ENCODE measurements at places on chromosomes 2 and 18.

- no peak for DNase-seq
Measured at GRCh38 chr2:6755456-6755855, 110.3 kb downstream of the CMPK2 start.

- no peak for DNase-seq
Measured at GRCh38 chr2:153115141-153115540, 363.4 kb downstream of the RPRM start.

- DNase-seq: no peak
Measured at GRCh38 chr2:45905632-45905958, 254.1 kb downstream of the PRKCE start.

- no peak for DNase-seq
Measured at GRCh38 chr2:202040079-202040844, 6.6 kb downstream of the FZD7 start.

DNA sequence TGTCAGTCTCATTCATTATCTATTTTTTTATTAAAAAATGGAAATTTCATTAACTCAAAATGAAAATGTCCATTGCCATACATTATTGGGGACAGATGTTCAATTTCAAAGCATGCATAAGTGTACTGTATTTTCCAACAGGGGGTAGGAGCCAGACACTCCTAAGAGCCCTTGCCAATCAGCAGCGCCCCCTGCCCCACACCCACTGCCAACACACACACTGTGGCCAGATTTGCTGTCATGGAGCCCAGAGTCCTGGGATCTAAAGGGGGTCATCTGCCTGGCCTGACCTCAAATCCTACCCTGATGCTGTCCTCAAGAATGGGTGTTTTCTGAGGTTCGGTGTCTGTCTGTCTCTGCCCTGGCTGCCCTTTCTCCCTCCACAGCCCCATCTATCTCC lies 162.2 kb upstream of the TWIST2 start:
- no peak for DNase-seq

- DNase-seq: no peak
Measured at GRCh38 chr2:105129722-105130232, 91.9 kb downstream of the MRPS9 start.

DNA sequence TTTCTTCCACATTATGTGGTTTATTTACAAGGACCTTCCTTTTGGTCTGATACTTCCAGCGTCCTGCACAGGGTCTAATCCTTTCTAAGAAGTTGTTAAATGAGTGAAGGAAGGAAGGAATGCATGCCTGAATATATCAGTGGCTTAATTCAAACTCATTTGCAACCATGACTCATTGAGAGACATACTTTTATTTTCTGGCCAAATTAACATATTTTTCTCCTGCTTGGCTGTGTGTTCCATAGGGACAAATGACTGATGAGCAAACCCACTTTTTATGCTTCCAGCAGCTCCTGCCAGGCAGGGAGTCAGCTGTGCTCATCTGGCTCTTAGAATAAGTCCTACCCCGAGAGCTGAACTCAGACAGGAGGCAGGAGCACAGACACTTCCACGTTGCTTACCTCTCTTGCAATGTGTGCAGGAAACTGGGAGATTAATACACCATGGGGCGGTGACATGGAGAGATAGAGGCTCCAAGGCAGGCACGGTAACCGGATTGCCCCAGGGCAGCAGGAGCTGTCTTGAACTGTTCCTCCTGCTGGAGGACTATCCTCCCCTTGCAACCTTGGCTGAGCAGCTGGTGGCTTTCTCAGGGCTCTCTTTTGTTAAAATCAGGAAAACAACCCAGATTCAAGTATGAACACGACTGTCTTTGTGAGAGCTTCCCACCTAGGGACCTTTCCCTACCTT lies 667.5 kb upstream of the HS6ST1 start:
- DNase-seq: no peak

DNA sequence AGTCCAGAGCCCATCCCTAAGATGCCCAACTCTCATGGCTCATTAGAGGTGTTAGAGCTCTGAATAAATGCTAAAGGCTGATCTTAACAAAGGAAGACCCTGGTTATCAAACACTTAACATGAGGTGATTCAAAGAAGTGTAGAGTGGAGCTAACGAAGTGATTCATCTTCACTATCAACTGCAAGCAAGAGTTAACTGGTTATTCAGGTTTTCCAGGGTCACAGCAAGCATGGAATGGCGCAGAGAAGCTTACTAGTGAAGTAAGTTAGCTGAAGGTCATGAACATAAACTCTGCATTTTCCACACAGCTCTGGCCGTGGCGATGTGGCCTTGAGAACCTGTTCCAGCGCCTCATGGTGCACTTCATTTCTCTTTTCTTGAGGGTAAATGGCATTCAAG lies 17.0 kb downstream of the RND3 start:
- no peak for DNase-seq

DNA sequence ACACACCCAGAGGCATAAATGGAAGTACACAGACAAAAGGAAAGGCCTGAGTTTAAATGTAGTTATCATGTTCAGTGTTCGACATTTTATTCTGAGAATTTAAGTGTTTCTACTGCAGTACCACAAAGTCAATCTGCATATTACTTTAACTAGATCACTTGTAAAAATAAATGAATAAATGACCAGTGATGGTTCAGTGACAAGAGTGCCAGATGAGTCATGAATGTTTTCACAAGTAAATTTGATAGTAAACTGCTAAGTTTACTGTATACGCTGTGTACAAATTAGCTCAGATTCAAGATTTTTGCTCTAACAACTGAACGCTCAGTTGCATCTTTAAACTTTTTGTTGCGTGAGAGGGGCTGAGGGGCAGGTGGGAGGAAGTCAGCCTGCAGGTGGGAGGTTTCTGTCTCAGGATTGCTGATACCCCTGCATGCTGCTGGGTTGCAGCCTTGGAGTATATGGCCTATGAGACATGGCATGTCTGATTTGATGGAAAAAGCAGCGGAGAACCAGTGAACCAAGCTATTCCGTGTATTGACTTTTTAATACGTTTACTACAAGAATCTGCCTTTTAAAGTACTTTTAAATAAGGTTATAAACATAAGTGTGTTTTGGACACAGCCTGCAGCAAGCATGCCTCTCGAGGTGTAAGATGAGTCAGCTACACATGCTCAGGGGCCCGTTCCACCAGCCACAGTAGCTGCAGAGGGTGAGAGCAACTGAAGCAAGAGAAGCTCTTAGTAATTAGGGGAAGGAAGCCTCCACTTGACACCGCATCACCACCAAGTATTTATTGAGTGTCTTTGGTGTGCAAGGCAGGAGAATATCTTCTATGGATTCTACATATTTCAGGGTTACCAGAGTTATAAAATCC lies 245.1 kb downstream of the NEDD4L start:
- DNase-seq: no peak

DNA sequence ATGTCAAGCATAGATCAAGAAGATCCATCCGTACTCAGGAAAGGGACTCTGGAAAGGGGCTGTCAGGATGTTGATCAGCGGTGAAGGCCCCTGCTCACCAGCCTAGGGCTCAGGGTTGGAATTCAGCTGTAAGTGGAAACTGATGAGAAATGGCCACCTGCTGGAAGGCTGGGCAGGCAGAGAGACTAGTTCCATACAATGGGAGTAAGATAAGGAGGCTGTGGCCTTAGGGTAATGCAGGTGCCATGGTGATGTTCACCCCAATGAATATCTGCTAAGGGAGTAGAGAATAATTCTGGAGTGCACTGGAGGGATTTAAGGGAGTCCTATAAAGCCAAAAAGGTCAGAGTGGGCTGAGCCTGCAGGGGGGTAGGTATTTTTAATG lies 256.6 kb downstream of the CYRIA start:
- no peak for DNase-seq

- no peak for DNase-seq
Measured at GRCh38 chr2:201404699-201405280, 46.5 kb downstream of the TRAK2 start.

DNA sequence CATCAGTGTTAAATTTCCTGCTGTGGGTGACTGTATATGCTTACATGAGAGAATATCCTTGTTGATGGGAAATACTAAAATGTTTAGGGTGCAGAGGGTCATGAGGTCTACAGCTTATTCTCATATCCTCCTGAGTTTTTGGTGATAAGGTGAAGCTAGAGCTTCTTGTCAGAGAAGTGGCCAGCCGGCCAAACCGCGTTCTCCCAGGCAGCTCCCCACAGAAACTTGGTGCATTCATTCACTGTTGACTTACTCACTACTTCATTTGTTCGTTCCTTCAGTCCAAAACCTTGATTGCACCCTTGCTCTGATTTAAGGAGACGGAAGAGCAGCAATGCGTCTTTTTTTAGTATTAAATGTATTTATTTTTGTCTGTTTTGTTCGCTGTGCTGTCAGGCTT lies 8.7 kb downstream of the SNED1 start:
- DNase-seq: no peak

DNA sequence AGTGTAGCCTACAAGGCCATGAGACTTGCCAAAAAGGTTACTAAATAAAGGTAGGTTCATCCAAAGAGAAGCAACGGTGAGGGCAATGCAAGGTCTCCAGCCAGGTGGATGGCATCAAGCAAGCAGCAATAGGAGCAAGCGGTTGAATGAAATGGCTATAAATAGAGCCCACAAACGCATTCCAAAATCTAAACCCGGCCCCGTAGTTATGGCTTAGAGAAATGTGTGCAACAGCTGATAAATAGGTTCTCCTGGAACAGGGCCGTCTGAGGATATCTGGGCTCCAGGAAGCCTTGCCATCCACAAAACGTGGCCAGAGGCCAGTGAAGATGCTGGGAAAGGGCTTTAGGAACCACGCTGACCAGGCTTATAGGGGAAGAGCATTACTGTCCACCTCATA lies 146.1 kb upstream of the PID1 start:
- no peak for DNase-seq

DNA sequence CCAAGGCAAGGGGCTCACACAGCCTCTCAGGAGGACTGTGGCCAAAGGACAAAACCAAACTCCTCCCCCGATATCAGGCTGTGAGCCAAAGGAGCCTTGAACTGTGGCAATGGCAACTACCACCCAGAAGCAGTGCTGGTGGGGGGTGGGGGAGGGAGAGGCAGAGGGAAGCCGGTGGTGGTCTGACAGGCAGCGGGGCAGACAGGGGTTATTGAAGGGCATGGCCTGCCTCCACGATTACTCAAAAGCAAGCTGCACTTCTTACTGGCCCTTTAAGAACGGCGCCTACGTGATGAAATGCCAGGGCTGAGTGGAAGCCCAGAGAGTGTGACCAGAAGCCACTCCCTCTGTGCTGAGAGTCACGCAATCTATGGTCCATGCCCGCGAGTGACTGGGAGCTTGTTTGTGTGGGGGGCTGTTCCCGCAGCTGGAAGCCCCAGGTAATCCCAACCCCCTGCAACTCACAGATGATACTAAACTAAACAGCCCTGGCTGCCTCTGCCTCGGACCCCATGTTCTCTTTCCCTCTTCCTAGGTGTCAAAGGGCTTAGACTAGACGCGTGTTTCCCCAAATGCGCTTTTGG lies 128.2 kb upstream of the CXCR4 start:
- DNase-seq: no peak

GRCh38 chr18:49169037-49169521 lies 218.3 kb upstream of the SMAD7 start:
- no peak for DNase-seq

- no peak for DNase-seq
Measured at GRCh38 chr2:42792583-42793333, at the start of gene HAAO. HAAO (minus strand) TSS chr2:42792583; CDS start chr2:42792536, 47 bp downstream.

DNA sequence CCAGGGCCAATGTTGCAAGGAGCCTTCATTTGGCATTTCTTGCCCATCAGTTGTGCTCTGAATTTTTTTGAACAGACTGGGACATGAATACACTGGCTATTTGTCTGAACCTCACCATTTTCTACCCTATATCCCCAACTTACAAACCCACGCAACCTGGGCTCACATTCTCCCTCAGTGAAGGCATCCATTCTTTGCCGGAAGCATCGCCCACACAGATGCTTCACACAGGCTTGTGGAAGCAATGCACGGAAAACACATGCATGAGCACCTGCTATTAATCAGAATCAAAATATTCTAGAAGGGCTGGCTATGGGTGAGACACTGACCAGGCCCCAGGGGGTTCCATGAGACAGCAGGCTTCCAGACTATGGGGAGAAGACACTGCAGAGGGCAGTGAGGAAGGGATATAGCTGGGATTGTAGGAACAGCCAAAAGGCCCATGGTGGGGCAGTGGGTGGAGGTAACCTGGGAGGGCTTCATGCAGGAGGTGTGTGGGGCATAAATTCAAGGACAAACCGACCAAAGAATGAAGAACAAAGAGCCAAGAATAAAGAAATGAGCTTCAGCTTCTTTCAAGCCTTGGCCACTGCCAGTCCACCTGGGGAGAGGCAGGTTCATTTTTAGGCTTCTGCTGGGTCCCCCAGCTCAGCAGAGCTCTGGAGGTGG lies 261.5 kb downstream of the CELF4 start:
- no peak for DNase-seq

DNA sequence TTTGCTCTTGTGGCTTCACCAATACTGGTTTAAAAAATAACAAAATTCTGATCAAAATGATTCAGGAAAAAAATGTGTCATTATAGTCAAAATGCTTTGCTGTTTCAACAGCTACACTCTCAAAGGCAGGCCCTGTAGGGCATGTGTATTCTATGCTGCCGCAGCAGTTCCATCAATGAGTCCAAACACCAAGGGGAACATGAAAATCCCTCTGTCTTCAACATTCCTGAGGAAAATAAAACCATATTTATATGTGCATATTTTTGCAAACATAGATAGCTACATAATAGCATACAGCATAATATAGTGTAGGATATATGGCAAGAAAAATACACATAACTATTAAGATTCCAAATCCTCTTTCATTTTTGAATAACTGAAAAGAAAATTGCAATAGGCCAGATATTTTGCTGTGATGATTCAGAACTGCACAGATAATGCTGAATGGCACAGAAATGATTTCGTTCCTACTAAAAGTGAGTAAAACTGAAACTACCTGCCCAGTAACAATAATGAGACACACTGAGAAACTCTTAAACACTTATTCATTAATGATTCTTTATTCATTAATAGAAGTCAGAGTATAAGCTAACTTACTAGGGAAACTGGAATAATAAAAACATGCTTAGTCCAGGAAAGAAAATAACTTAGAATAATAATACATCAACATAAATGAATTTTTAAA lies 343.8 kb downstream of the SUCLG1 start:
- DNase-seq: no peak

DNA sequence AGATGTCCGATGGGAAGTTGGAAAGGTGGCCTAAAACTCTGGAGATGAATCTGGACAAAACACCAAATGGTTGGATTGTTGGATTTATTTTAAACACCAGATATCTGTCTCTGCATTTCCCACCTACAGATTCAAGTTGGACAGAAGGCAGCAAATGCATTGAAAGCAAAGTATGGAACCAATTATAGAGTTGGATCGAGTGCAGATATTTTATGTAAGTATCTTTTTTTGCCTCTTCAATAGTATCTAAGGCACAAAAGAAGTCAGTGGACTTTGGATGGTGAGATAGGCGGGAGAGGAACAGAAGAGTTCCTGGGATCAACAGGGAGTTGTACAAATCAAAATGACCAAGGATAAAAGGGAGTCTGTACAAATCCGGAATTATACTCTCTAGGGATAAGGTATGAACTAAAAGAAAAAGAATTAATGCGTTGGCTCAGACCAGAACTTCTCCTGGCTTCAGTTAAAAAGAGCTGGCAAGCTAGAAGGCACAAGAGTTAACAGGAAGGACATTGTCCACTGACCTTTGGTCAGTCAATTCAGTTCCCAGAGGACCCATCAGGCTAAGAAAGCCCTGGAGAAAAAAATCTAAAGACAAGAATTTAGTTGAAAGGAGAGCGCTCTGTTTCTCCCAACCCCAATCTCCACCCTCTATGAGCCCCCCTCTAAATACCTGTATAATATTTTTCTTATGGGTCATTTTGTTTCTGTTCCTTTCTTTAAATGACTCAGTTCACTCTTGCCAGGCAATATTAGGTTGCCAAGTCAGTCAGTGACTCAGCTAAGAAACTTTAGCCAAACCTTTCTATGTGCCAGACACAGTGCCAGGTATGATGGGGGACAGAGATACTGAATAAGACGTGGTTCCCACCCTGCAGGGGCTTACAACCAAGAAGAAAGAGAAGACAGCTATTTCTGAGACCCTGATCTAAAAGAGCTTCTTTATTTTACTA lies 29.1 kb downstream of the CPO start:
- DNase-seq: peak; percentile 32

Data from stromal cell of bone marrow (primary cell).